ENCODE measurements at places on chromosomes 2 and 18.

DNA sequence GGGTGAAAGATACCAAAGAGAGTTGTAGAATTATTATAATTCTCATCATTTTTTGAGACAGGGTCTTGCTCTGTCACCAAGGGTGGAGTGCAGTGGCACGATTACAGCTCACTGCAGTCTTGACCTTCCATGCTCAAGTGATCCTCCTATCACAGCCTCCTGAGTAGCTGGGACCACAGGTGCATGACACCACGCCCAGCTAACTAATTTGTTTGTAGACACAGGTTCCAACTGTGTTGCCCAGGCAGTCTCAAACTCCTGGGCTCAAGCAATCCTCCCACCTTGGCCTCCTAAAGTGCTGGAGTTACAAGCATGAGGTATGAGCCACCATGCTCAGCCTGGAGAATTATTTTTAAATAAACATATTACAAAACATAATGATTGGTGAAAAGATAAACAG is 92.8 kb upstream of the MSH6 start:
- DNase-seq, result no peak

- DNase-seq, result no peak
Measured at GRCh38 chr18:76457475-76457874, 37.6 kb downstream of the ZNF516 start.

DNA sequence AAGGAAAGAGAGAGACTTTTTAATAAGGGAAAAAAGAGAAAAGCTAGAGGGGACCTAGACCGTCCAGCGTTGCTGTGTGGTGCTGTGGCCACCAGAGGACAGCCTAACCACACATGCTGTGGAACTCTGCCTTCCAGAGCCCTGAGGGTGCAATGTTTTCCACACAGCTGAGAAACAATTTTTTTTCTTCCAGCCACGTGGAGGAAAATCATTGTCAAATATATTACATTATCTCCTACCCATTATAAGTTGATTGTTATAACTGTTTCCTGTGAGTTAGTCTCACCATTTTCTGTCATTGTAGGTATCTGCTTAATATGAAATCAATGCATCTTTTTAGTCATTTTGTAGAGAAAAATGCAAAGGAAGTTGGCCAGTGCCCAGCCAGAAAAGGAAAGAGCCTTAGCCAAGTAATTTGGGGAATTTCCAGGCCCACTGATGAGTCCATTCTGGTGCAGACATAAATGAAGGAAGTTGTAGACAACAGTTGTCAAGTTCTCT is 5.9 kb upstream of the MRPL19 start:
- peak; percentile 67 for DNase-seq

GRCh38 chr2:196370381-196370780 is 199.0 kb upstream of the STK17B start:
- no peak for DNase-seq

DNA sequence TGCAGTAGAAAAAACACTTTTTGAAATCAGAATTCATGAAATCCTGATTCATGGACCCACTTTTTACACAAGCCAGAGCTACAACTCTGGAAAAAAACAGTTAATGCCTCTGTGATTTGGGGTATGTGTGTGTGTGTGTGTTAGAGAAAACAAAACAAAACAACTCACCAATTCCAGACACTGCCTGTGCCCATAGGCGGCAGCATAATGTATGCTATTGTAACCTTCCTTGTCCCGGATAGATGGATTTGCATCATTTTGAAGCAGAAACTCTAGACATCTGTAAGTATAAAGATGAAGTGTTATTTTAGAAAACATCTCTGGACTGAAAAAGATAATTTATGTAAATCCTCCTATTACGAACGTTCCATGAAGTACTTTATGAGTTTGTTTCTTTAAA is 152.0 kb upstream of the PGAP1 start:
- no peak for DNase-seq

- no peak for DNase-seq
Measured at GRCh38 chr2:219001577-219002394, 8.6 kb upstream of the CRYBA2 start.

GRCh38 chr2:29215739-29216608 is 100.8 kb downstream of the CLIP4 start:
- DNase-seq, result no peak

GRCh38 chr18:13362607-13363006 is 144.0 kb downstream of the LDLRAD4 start:
- DNase-seq, result peak; percentile 71

DNA sequence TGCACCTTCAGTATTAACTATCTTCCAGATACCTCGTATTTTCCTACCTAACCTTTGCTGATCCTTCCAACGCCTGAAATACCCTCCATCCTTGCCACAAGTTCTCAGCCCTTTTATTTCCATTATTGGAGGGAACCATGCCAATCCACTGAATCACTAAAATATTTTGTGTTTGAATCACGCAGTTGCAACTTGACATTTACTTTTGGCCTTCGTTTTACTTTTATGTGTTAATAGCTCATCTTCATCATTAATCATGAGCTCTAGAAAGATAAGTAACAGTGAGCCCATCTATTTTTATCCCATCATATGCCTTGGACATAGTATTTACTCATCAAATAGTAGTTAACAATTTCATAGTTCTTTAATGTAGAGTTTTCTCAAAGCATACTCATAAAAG is 463.2 kb downstream of the THSD7B start:
- DNase-seq, result no peak

GRCh38 chr2:190511104-190511503 is 23.4 kb downstream of the NEMP2 start:
- DNase-seq, result no peak

DNA sequence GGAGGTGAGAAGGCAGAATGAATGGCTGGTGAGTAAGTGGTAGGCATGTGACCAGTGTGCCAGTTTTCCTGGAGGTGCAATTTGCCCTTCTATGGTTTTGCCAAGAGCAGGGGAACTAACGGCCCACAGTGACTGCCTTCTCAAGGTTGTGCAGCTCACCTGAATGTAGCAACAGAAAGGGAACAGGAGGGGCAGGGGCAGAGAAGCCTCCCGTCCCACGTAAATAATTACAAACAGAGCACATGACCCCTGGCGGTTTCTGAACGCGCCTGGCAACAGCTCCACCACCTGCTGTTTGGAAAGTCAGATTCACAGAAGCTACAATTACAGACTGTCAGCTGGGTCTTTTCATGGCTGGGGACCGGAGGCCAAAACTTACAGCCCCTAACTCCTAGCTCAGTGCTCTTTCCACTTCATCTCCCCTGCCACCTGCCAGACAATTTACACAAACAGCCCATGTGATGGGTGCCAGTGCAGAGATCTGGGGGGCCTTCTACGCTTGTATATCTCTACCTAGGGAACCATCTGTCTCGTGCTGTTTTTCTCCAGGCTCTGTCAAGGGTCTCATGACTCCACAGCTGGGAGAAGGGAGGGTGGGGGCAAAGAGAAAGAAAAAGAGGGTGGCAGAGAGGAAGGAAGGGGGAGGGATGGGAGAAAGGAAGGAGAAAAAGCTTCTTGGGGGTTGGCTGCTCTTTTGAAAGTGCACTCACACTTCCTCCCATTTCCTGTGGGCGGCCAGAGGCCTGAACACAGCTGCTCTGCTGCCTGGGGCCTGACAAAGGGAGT is 69.6 kb downstream of the POLR1A start:
- peak; percentile 93 for DNase-seq

- no peak for DNase-seq
Measured at GRCh38 chr2:75560022-75560767, 544 bp downstream of the EVA1A start.

- no peak for DNase-seq
Measured at GRCh38 chr2:237743561-237744269, 54.9 kb upstream of the RBM44 start.

DNA sequence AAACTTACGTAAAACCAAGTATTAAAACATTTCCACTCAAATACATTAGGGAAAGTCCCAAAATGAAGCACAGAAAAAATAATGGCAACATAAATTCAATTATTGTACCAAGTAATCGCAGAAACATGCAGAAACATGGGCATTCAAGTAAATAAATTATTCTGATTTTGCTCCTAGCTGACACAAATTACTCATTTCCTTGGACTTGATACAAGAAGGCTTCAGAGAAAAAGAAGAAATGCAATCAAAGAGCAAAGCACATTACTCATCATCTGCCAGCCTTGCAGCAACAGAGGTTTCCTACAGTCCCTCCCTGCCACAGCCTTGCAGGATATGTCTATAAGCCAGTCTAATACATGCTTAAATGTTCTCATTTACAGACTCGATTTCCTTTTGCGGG is 439.8 kb upstream of the LYPD1 start:
- no peak for DNase-seq

- no peak for DNase-seq
Measured at GRCh38 chr2:85692039-85692645, 2.0 kb upstream of the GNLY start.

GRCh38 chr2:208142925-208143799 is 2.8 kb downstream of the CRYGB start:
- DNase-seq, result no peak

- DNase-seq, result peak; percentile 10
Measured at GRCh38 chr2:61988462-61989366, 83.2 kb downstream of the COMMD1 start.

GRCh38 chr18:36284671-36285295 is 12.7 kb upstream of the FHOD3 start:
- peak; percentile 58 for DNase-seq

DNA sequence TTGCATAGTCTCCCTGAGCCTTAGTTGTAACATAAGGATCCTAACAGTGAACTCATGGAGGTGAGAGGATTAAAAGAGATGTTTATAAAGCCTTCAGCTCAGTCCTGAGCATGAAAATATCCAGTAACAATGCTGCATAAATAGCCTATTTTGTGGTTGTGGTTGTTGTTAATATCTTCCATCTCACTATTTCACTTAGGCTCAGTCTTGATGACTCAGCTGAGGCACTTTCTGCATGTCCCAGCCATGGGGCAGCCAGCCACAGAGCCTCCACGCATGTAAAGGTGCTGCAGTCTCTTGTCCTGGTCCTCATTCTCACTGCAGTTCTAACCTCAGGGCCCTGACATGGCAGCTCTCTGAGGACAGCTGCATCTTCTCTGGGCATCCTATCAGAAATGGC is 218.8 kb upstream of the PKDCC start:
- DNase-seq, result no peak

All from inflammatory macrophage (primary cell).